ENCODE measurements at places on chromosomes 5 and 9. TPM values are rescaled to one million over a fixed set of nuclear protein-coding genes. Genes with fewer than 3 reads are reported as not detected.

GRCh38 chr9:27485158-27485557, 38.9 kb upstream of the IFNK start:
- no peak for DNase-seq

Gene ORM1
- not detected for total RNA-seq

GRCh38 chr5:32298059-32298415, 14.7 kb downstream of the MTMR12 start:
- no peak for DNase-seq

Gene HSPA9
- 455 TPM for total RNA-seq

DNA sequence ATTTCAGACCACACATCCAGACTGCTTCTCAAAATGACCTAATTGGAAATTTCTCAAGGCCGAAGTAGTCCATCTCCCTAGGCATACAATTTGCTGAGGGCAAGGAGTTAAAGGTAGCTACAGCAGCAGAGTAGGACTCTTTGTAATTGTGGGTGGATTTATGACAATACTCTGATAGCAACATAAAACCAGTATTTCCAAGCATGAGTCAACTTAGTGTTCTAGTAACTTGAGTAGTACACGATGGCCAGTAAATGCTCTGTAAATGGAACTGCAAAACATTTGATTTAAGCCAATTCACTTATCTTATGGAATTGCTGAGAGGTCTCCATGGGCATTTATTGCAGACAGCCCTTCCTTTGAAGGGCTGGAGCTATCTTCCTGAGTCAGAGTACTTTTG, 352.2 kb downstream of the PLK2 start:
- DNase-seq = no peak

DNA sequence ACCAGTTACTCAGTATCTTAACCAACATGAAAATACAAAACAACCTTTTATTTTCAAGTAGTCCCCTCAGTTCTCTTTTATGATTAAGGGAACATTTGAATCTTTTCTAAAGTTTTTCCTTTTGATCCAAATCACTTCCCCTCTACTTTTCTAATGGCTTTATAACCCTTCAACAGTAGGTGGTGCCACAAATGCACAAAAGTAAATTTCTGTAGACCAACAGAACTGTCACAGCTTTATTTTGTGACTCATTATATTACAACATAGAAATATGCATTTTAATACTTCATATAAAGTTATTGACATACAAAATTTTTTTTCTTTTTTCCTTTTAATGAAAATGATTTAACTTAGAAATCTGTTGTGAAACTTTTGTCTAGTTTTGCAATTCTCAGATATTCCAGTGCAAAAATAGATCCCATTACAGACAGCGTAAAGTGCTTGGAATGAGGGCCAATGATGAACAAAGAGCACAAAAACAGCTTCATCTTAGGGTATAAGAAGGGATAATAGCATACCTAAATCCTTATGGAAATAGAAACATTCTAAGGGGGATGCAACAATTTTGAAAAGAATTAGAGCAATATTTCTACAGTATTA, 17.0 kb downstream of the NIPSNAP3B start:
- peak; percentile 13 for DNase-seq

GRCh38 chr9:3916984-3917383, 382.9 kb downstream of the GLIS3 start:
- DNase-seq = no peak

DNA sequence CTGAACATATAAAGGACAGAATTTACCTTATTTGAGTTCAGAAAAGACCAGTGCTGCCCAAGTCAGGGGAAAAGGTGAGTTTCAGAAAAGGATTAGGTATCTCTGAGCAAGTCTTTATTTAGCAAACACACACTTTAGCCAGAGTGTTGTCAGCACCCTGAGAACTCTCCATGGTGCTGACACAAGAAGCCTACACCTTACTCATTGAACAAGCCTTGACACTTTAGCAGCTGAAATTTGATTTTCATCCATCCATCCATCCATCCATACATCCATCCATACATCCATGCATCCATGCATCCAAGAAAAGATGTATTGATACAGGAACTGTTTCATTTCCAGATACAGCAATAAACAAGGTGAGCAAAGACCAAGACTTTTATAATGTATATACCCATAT, 311.2 kb downstream of the TRIM32 start:
- DNase-seq = no peak

DNA sequence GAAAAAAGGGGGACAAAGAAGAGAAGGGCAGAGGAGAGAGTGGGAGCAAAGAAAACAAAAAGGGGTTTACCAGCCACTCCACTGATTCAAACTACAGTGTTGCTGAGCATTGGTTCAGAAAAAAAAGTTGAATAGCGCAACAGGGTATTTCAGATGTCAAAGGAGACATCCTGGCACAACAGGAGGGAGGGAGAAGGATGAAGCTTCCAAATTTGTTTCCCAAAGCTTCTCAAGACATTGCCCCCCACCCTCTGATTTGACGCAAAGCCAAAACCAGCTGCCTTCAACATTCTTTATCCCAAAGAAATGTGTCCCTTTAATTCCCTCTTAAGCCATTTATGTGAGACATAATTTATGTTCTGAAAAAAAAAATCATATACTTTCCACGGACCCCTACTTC, 105.5 kb upstream of the TNC start:
- no peak for DNase-seq

Measured in Calu3 (cell line).